ENCODE measurements at places on chromosomes 5 and 9. TPM values are rescaled to one million over a fixed set of nuclear protein-coding genes. Genes with fewer than 3 reads are reported as not detected.

PCDHB13 gene
- 3.3 TPM for total RNA-seq

PHF24 gene
- total RNA-seq, result not detected

LRRC19 gene
- total RNA-seq, result not detected

LRRC70 gene
- 24.0 TPM for total RNA-seq

ADGRV1 gene
- under 0.01 TPM for total RNA-seq

CDX1 gene
- total RNA-seq, result not detected

CEMIP2 gene
- total RNA-seq, result 142 TPM

CER1 gene
- total RNA-seq, result not detected

TRIM52 gene
- total RNA-seq, result 5.8 TPM
